Hepatocyte (in vitro differentiated cells): ENCODE measurements at places on chromosomes 5 and 9.

DNA sequence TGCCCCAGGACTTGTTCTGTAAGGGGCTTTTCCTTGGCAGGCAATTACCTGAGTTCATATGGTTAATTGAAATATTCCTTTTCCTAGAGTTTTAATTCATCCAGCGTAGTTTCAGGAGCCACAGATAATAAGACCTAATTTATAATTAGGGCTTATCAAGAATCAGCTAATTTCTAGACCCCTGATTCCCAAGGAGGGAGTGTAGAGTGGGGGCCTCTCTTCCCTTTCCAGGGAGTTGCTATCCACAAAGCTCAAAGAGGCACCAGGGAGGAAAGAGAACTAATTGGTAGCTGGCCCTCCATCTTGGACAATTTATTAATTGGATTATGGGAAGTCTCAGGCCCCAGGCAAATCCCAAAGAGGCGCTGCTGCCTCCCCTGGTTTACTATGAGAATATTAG is 75.8 kb upstream of the ZNF618 start:
- no peak for DNase-seq

- DNase-seq, result peak; percentile 42
These were observed 10.6 kb downstream of the GRIN3A start for GRCh38 chr9:101727612-101728524.

DNA sequence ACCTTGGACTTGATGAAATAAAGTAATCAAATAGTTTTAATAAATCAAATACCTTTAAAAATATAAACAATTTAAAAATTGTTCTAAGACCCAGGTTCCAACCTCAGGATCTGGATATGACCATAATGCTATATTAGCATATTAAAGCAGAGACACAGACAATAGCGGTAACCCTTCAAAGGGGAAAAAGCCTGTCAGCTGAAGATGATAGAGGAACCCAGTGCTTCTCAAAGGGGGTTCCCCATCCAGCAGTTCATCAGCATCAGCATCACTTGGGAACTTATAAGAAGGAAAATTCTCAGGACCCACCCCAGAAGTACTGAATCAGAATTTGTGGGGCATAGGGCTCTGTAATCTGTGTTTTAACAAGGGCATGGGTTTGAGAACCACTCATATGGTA is 519.6 kb downstream of the RAB3C start:
- DNase-seq, result no peak

- no peak for DNase-seq
These were observed 1.2 kb downstream of the CDKN2A start for GRCh38 chr9:21993007-21993406.

GRCh38 chr5:143041461-143041860 is 271.3 kb downstream of the ARHGAP26 start:
- no peak for DNase-seq

DNA sequence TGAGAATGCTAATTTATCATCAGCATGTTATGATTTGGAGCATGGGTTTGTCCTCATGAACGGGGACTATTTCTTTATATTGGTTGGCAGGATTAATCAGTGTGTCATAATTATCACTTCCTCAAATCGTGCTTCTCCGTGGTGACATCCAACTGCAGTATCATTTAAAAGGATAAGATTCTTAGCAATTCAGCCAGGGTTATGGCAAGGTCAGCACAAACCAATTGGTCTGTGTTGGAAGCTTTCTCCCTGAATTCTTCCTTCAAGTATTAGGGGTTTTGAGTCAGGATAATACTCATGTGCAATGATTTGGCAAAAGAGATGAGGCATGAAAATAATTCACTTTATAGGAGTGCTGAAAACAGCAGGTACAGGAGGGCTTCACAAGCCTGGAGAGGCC is 5.5 kb upstream of the CAMLG start:
- DNase-seq, result no peak

DNA sequence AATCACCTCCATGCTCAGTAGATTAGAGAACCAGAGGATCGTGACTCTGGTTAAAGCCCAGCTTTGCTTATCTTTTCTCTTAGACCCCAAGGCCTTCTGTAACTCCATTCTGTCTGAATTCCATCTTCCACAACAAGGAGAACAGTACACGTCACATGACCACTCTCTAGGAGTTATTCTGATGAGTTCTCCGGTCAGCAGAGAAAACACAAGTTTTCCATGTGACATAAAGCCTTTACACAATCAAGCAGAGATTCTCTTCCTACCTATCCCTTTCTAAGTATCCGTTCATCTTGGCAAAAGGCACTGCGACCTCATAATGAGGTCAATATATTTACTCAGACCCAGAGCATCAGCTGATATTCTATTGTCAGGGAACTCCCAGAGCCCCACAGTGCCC is 112.3 kb downstream of the TRPM6 start:
- no peak for DNase-seq

DNA sequence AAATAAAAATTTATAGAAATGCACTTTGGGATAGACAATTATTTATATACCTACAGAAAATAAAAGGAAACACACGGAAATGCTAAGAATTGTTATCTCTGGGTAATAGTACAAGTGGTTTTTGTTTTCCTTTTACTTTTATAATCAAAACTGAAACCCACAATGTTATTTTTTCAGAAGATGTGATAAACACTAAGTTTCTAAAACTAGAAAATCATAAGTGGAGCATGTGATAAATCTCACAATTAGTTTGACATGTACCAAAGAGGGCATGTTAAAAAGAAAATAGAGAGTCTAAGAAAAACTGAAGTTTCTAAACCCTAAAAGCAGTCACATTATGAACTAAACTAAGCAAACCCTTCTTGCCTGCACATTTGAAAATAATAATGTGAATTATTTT is 61.1 kb downstream of the OXCT1 start:
- no peak for DNase-seq

GRCh38 chr9:93064392-93065134 is 6.1 kb downstream of the SUSD3 start:
- no peak for DNase-seq

DNA sequence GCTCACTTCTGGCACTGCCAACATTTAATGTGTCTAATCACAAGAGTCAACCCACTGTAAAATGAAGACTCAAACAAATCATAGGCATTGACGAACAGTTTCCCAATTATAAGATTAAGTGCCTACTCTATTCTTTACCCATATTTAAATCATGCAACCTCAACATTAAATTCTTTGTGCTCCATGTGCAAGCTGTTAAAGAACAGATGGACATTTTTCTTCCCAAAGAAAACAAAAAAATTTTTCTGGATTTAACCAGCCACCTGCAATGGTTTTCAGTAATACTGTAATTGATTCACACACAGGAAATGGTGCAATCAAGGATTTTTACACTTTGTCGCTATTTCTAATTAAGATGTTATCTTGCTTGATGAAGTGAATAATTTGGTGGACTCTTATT is 3.6 kb downstream of the HNRNPK start:
- no peak for DNase-seq

DNA sequence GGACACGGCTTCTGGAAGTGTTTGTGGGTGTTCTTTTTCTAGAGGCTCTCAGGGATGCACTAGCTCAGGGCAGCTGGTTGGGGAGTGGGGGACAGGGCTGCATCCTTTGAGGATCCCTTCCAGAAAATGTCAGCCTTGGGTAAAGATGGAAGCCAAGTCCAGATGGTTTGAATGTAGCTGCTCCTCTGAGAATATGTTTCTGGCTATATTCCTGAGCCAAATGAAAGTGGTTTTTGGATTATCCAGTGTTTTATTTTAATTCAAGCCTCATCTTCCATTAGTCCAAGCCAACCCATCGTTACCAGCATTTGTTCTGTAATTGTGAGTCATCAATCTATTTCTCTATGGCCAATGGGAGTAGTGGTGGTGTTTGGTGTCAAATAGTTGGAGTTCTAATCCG is 70.4 kb downstream of the SPRY4 start:
- no peak for DNase-seq
